Naive B cell (primary cell): ENCODE measurements at places on chromosomes 1 and 21.

GRCh38 chr1:53681977-53682685 lies 56.8 kb downstream of the GLIS1 start:
- DNase-seq = no peak

GRCh38 chr1:91650764-91651163 lies 150.1 kb downstream of the CDC7 start:
- DNase-seq = no peak

DNA sequence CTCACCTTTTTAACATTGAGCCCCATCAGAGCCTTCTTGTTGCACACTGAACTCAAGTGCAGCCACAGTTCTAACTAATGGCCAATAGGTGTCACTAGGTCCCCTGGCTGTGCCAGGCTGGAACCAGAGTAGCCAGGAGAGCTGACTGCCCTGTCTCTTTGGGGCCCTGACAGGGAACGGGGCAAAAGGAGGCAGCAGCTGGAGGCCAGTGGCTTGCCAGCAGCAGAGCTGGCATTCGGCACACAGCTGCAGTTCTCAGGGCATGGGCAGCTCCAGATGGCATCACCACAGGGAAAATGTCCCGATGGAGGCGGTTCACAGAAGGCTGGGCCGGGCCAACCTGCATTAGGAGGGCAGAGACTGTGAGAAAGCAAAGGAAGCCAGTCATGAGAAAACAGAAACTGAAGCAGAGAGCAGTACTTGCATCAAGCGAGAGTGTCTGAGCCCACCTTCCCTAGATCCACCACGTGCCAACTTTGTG lies 188.6 kb downstream of the FCRL5 start:
- no peak for DNase-seq

DNA sequence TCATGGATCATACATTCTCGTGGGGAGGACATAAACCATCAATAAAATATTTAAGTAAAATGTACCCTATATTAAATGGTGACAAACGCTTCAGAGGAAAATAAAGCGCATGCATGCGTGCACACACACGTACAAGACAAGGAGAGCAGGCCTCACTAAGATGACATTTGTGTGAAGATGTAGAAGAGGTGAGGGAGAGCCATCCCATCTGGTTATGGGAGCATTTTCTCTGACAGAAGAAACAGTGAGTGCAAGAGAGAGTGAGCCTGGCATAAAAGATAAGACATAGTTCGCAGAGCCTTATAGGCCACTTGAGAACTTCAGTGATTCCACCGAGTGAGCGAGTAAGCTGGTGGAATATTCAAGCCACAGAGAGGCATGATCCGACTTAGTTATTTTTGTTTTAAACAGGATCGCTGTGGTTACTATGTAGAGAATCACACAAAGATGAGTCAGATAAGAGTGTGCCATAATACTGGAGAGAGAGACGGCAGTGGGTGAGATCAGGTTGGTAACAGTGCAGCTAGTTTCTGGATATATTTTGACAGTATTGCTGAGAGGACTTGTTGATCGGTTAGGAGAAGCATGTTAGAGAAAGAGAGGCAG lies 624.2 kb downstream of the PLPP3 start:
- DNase-seq = no peak

- no peak for DNase-seq
These were observed 112.0 kb downstream of the AKT3 start for GRCh38 chr1:243738020-243738419.

DNA sequence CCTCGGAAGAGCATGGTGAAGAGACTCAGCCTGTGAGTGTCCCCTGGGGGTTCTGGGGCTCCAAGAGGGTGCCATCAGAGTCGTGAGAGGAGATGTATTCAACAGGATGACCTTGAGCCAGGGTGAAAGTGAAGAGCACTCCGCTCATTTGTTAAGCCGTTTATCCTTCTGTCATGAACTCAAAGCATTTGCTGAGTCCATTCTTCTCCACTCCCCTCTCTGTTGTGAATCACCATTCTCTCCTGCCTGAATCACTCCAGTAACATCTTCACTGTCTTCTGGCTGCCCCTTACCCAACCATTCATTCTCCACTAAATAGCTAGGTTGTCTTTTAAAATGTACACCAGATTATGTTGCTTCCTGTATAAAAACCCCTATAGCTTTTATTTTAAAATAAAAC lies 102.2 kb downstream of the RGL1 start:
- no peak for DNase-seq

- DNase-seq = no peak
These were observed 5.1 kb downstream of the ZNF362 start for GRCh38 chr1:33261344-33261743.

- no peak for DNase-seq
These were observed 112.8 kb downstream of the MRPS6 start for GRCh38 chr21:34186109-34186719.
